Urinary bladder (tissue), 4 donors: ENCODE measurements at places on chromosomes 12 and 14. TPM values are rescaled to one million over a fixed set of nuclear protein-coding genes. Genes with fewer than 3 reads are reported as not detected.

GRCh38 chr14:102545461-102546265 lies 36.1 kb upstream of the ANKRD9 start:
- DNase-seq = no peak

GRCh38 chr12:79373896-79374499 lies 316.8 kb downstream of the PAWR start:
- DNase-seq = no peak

- DNase-seq = no peak
Observed at GRCh38 chr12:49279706-49280159, 14.9 kb downstream of the TUBA1C start.

The NTN4 gene
- total RNA-seq = 12.8 TPM

DNA sequence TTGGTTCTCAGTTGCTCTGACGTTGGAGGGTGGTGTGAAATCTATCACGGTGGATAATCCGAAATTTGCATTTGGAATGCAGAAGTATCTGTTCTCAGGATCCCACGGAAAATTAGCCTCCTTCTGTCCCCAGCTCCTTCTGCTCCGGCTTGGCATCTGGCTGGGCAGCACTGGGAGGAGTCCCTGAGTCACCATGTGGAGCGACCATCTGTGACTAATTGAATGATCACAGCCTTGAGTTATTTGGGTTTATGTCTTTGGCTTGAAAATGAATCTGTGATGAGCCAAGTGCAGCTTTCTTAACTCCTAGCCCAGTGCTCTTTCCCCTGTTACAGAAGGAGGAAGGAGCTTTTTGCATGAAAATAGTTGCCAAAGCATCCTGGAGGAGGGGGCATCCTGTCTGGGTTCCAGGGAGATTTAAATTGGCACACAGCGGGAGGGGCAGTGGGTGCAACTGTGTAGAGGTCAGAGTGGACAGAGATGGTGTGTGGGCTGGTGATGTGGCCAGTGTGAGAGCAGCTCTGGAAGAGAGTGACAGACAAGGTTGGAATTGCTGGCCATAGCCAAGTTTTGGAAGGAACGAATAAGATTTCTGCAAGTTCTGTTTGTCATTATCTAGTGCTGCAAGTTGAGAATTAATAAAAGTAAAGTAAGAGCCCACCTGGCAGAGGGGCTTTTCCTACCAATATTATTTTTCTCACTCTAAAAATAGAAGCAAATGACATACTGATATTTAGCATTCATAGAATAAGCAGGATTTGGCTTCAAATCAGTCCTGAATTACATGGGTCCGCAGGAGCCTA lies 74.4 kb downstream of the SLC24A4 start:
- DNase-seq = no peak

The WNT1 gene
- total RNA-seq = not detected

GRCh38 chr12:120873226-120873625 lies 30.9 kb downstream of the SPPL3 start:
- DNase-seq = no peak

DNA sequence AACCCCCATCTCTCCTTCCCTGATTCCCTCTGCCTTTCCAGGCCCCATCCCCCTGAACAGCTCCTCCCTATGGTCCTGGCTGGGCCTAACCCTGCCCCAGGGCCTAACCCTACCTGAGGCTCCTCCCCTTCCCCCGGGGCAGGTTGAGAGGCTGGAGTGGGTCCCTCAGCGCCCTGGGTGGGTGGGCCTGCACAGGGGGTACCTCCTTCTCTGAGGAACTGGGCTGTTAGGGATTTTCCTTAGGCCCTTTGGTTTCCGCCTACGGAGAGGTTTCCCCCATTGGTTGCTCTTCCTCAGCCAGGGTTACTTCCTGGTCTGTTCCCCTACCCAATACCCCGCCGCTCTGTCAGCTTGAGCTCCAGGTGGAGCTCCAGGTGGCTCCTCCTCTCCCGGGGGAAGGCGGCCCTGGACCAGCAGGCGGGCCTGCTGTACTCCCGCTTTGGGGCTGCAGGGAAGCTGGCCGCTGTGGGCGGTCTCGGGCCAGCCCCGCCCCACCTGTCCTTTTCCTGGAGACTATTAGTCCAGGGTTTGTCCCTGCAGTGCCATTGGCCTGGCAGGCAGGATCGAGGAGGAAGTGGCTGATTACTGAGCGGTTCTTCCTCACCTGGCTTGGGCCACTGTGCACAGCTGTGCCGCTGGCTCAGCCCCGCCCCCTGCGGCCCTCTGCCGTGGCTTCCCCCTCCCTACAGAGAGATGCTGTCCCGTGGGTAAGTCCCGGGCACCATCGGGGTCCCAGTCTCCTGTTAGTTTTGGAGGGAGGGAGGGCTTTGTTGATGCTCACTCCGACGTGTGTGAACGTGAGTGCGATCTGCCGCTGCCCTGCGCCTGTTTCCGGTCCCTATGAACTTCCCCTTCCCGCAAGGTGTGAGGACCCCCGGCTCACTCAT lies 2.5 kb downstream of the C12orf57 start:
- DNase-seq = no peak

The PITPNM2 gene
- total RNA-seq = 4.5 TPM

- DNase-seq = no peak
Observed at GRCh38 chr12:56878010-56878339, 56.2 kb downstream of the SDR9C7 start.

- no peak for DNase-seq
Observed at GRCh38 chr12:57242329-57242690, 8.7 kb downstream of the STAC3 start.

- no peak for DNase-seq
Observed at GRCh38 chr12:129788506-129789084, 115.2 kb downstream of the TMEM132D start.

The TMEM63C gene
- total RNA-seq = 0.85 TPM

DNA sequence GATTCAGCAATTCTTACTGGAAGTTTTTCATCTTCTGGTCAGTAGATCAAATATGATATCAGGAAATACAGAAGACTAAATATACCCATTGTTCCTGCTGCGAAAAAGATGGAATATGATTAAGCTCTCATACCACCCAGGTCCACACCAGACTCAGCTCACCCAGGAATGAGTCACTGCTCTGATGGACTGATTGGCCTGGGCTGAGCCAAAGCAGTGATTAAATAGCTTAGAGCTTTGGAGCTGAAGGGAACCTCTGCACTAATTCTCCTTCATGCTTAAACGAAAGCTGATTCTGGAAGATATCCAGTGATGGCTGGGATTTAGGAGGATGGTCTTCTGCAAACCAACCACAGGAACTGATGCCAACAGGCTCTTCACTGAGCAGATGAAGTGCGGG lies 62.0 kb upstream of the SYT1 start:
- no peak for DNase-seq

GRCh38 chr12:38788106-38788505 lies 117.3 kb downstream of the CPNE8 start:
- no peak for DNase-seq

GRCh38 chr12:112096070-112096469 lies 12.5 kb downstream of the NAA25 start:
- no peak for DNase-seq
